Stimulated activated CD4-positive, alpha-beta T cell treated with anti-CD3 and anti-CD28 coated beads, Interleukin-2, amount 100 ng/mL, for 4 hours (primary cell): ENCODE measurements at places on chromosomes 7 and 10.

- no peak for DNase-seq
Observed at GRCh38 chr7:68364886-68365625, 1233.2 kb upstream of the AUTS2 start.

- no peak for DNase-seq
Observed at GRCh38 chr10:583433-583832, 106.0 kb downstream of the DIP2C start.

- no peak for DNase-seq
Observed at GRCh38 chr7:43658718-43659548, 70.4 kb downstream of the COA1 start.

GRCh38 chr7:35819310-35819709 lies 18.5 kb downstream of the SEPTIN7 start:
- DNase-seq: no peak

- no peak for DNase-seq
Observed at GRCh38 chr7:79782256-79782655, 328.8 kb upstream of the MAGI2 start.

DNA sequence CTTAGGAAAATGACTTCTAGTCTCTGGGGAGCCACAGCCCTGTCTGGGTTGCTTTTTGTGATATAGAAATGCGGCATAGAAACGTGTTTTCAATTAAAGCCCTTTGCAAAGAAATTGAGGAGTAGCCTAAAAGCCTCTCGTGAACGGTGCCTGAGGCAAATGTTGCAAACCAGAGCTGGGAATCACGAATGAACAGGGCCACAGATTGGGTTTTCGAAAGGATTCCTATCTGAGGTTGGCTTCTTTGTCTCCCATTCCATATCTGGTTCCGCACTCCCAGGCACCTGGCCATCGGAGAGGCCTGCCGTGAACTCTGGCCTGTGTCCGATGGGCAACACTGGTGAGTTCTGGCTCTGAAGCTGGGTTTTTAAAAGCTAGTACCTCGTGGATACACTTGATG lies 221.6 kb downstream of the TCF7L2 start:
- DNase-seq: no peak

- no peak for DNase-seq
Observed at GRCh38 chr10:90718182-90718581, 139.7 kb downstream of the HTR7 start.

DNA sequence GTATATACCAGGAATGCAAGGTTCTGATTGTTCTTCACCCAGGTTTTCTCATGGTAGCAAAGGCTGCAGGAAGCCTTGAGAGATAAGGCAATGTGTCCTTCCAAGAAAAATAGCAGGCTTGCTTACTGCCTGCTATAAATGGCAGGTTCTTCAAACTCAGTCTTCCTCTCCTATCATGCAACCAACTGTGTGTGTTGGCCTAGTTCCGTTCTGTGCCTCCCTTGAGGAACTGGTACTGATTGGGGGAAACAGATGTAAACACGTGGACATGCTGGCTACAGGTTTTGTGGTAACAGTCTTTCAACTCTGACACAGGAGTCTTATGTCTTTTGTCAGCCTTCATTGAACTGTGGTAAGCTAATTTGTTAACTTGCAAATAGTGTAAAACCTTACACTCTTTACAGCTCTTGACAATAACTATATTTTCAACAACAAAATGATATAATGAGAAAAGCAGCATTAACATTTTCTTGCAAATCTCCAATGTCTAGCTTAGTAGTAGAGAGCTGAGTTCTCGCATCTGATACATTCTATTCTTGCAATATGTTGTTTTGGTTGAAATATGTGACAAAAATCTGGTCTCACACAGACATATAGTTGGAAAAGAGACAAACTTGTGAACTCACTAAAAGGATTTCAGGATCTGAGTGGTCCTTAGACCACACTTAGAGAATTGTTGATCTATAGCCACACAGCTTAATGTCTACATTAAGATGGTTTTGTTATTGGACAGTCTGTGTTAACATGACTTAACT lies 54.7 kb upstream of the LSM8 start:
- no peak for DNase-seq

- DNase-seq: no peak
Observed at GRCh38 chr10:30045961-30046360, 13.4 kb downstream of the JCAD start.

DNA sequence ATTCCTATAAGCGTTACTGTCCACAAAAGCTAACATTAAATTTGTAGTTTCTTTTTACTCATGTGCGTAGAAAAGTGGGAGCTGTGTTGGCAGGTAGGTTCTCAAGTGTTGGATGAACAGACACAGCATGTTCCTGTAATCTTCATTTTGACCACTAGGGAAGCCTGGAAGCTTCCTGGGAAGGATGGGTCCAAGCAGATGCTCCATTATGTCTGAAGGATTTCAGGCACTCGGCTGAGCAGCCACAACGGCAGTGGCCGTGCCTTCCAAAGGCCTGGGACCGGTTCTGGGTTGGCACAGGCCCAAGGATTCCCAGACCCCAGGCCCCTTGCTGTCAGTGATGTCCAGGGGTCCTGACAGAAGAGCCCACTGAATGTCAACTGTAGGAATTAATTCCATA lies 386.3 kb downstream of the TNS3 start:
- DNase-seq: no peak

GRCh38 chr7:34066411-34066810 lies 161.1 kb downstream of the BMPER start:
- no peak for DNase-seq

GRCh38 chr10:112721080-112721698 lies 228.9 kb upstream of the TCF7L2 start:
- no peak for DNase-seq

- no peak for DNase-seq
Observed at GRCh38 chr10:79244068-79244442, 103.2 kb upstream of the PPIF start.

- no peak for DNase-seq
Observed at GRCh38 chr7:116994611-116995010, 41.3 kb downstream of the ST7 start.

- DNase-seq: no peak
Observed at GRCh38 chr7:31741852-31742251, 54.8 kb downstream of the PPP1R17 start.

DNA sequence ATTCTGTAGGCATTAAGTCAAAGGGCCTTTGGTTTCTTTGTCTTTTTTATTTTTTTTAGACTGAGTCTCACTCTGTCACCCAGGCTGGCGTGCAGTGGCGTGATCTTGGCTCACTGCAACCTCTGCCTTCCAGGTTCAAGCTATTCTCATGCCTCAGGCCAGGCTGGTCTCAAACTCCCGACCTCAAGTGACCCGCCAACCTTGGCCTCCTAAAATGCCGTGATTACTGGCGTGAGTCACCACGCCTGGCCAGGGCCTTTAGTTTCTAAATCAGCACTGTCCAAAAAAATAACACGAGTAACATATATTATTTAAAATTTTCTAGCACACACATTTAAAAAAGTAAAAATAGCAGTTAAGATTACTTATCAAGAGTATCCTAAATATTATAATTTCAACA lies 11.1 kb upstream of the ACSL5 start:
- DNase-seq: no peak

- peak; percentile 55 for DNase-seq
Observed at GRCh38 chr7:23055582-23056178, 41.8 kb upstream of the HYCC1 start.

DNA sequence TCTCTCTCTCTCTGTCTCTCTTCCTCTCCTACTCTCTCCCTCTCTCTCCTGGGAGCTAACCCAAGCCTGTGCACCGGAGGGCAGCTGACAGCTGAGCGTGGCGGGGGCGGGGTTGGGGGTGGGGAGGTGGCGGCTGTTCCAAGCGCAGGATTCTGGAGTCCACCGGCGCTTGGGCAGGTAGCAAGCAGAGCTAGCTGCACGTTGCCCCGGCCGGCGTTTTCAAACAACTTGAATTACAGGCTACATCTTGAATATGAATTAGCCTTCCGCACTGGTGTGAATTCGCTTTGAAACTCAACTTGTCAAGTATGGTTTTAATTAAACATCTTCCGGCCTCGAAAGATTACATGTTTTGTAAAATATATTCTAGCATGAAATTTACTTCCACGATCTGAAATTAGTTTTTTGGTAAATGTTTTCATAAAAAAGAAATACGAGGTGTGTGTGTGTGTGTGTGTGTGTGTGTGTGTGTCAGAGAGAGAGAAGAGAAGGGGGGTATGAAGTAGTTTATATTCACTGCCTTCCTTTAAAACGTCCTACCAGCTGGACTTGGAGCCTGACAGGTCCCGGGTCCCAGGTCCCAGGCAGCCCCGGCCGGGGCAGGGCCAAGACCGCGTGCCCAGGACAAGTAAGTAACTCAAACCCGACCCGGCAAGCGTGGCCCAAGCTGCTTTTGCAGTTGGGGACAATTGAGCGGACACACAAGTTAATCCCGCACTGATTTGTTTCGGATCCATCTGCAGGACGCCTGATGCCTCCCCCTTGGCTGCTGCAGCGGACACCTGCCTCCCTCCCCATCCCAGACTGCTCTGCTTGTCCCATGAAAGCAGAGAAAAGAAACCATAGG lies 9.0 kb upstream of the DLX6 start:
- no peak for DNase-seq

GRCh38 chr10:102795453-102796406 lies 41.5 kb downstream of the CYP17A1 start:
- DNase-seq: no peak

DNA sequence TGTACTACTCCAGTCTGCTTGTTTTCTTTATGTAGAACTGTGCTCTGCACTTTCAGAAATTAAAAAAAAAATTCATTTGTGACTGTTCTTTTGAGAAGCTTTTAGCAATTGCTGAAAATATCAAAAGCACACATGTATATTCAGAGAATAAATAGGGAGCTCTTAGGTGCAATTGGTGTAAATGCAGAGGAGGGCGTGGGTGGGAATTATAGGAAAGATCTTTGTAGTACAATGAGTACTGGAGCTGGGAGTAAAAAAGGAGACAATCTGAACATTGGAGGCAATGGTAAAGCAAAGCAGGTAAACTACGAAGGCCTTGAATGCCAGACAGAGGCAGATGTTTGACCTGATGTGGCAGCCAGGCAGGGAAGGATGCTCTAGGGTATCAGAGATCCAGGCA lies 267.5 kb downstream of the SORCS3 start:
- DNase-seq: no peak

DNA sequence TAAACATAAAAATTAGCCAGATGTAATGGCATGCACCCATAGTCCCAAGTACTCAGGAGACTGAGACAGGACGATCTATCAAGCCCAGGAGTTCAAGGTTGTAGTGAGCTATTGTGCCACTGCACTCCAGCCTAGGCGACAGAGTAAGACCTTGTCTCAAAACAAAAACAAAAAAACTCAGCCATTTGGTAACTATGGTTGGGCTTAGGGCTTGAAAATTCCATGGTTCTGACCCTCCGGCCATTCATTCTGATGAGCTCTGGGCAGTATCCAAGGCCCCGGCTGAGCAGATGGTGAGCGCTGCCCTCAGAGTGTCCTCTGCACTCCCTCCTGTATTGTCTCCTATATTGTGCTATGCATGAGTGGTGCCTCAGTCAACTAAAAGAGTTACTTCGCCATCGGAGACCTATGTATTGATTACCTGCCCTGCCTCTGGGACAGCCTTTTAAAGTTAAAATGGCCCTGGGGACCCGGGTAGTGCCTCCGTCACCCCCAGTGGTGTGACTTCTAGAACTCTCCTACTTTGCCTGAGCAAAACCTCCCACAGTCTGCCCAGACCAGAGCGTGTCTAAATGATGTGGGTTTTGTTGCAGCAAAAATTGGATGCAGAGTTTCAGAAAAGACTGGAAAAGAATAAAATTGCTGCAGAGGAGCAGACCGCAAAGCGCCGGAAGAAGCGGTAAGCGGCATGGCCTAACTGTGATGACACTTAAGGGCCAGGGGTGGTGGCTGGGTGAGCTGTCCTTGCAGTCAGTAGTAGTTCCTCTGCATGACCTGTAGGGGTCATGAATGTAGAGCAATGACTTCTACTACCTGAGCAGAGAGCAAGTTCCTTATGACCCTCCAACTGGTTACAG lies 8.1 kb downstream of the PRKRIP1 start:
- no peak for DNase-seq

DNA sequence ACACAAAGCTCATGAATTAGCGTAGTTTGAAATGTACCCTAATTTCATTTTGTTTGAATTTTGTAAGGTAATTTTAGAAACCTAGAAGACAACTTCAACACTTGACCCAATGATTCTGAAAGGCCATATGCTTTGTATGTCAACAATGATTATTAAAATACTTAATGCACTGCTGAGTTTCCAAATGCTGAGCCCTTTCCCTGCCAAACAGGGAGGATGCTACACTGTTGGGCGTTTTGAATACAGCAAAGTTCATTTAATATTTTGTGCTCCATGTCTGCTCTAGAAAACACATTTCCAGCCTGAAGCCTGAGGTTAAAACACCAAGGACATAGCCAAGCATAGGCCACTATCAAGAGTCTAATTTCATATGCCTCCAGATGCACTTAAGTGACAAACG lies 99.8 kb downstream of the ICA1 start:
- no peak for DNase-seq

- no peak for DNase-seq
Observed at GRCh38 chr10:114386452-114386851, 17.9 kb downstream of the AFAP1L2 start.
